Activated CD4-positive, alpha-beta T cell treated with anti-CD3 and anti-CD28 coated beads, Interleukin-10, Interleukin-2, amounts not matched to agents 100 ng/mL and 50 ng/mL, durations not matched to agents 16 hours and 8 hours (primary cell): ENCODE measurements at places on chromosomes 7 and 10.
A peak's percentile ranks its signal among the peaks of the same experiment; 100 is the strongest.

GRCh38 chr10:43124094-43124521 lies 14.1 kb upstream of the CSGALNACT2 start:
- no peak for DNase-seq

DNA sequence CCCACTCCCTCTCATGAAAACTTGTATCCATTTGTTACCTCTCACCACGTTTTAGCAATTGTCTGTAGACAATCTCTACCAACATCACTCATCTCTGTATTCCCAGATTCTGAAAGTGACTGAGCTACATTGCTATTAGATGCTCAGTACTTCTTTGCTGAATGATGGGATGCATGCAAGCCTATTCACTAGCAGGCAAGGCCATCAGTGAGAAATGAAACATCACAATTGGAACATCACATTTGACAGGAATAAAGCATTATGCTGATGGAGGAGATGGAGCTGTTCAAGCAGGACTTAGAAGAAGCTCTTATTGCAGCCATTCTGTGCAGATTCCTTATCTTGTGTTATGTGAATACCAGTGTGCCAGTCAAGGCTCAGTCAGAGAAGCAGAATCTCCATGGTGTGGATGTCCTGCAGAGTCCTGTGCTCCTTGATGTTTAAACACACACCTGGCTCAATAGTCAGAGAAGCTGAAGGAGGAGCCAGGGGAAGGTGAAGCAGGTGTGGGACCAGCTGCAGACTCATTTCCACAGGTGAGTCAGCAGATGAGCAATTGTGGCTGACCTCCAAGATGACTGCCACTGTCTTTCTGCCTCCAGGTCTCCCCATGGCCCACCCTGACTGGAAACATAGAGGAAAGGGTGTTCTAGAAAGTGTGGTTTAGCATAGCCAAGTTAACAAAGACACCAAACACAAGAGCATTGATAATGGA lies 965.5 kb downstream of the GRID1 start:
- no peak for DNase-seq

DNA sequence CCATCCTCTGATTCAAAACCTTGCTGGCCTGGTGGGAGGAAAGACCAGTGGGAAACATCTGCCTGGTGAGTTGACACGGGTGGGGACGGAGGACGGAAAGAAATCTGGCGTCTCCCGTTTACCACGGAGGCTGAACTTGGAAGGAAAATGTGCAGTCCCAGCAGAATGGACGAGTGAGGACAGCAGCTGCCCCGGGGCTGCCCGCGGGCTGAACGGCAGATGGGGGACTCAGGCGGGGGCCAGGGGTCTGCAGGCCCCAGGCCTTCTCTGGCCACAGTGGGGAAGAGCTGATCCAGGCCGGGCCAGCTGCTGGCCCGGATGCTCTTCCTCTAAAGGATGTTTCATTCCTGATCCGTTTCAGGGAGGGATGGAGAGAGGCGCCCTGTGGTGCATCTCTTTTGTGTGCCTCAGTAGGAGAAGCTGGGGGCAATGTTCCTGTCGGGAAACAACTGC lies 147.5 kb upstream of the CHST15 start:
- DNase-seq = no peak

DNA sequence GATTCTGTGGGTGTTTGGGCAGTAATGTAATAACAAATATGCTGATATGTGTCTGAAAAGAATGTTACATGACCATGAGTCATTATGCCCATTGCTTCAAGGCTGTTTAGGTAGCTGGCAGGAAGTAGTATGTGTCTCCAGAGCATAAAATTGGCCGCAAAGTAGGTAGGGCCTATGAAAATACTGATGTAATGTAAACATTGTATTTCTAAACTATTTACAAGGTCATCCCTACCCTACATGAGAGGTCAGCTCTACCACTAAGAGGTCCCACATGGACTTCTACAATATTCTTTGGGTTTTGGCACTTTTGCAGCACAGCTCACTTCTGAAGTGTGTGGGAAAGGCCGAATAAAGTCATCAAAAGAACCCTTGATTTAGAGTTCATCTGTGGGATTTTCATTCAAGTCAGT lies 301.9 kb downstream of the AHR start:
- no peak for DNase-seq

DNA sequence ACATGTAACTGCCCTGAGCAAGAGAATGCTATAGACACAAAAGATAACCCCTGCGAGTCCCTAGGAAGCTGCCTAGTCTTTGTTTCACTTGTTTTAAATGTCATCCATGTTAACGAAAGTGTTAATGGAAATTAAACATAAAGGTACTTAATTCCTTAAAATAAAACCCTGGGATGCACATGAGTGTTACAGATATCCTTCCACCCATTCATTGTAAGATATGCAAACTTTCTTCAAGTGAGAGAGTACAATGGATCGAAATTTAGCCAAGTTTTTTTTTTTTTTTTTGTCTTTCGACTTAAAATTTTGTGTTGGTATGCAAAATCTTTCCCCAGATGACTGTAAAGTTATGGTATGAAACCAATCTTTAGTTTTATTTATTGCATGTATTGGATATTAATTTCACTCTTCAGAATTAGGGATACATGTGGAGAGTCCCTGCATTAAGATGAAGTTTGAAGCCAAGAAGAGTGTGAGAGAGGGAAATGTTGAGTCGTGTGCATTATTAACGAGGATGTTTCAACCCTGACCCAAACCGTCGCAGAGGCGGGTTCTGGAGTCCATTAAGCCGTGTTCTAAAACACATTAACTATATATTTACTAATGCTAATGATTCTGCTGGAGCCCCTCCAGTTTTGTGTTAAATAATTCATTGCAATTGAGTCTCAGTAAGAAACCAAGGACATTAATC lies 1.6 kb downstream of the CDK14 start:
- DNase-seq = no peak

DNA sequence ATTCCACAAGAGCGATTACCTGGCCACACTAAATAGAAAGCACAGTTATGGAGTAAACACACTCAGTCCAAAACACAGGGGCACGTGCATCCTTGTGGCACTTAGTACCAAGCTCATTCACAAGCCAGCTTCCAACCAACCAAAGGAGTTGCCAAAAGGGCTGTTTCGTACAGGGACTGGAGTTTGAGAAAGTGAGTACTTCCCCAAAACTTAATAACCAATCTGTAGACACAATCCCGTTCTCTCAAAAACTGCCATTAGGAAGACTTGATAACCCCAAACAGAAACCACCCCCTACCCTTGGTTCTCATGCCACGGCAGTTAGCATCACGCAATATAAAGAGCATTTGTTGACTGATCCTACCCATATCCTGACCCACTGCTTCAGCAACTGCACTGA lies 166.2 kb upstream of the ASAH2 start:
- no peak for DNase-seq

DNA sequence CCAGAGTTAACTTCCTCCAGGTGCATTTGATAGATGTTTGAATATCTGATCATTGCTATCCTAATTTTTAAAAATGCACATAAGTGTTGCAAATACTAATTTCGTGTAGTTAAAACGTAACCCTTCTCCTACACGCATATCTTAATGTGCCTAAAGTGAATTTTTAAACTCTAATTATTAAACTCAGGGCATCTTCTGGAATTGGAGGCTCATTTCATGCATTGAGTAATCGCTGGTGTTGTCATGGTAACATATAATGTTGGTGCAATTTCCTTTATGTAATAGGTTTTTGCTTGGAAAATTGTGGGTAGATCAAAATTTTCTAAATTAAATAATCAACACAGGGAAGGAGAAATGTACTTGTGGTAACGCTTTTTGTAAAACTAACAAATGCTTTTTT lies 56.2 kb downstream of the ARMC3 start:
- no peak for DNase-seq

GRCh38 chr10:133229265-133230043 lies 563 bp upstream of the UTF1 start:
- DNase-seq = no peak

DNA sequence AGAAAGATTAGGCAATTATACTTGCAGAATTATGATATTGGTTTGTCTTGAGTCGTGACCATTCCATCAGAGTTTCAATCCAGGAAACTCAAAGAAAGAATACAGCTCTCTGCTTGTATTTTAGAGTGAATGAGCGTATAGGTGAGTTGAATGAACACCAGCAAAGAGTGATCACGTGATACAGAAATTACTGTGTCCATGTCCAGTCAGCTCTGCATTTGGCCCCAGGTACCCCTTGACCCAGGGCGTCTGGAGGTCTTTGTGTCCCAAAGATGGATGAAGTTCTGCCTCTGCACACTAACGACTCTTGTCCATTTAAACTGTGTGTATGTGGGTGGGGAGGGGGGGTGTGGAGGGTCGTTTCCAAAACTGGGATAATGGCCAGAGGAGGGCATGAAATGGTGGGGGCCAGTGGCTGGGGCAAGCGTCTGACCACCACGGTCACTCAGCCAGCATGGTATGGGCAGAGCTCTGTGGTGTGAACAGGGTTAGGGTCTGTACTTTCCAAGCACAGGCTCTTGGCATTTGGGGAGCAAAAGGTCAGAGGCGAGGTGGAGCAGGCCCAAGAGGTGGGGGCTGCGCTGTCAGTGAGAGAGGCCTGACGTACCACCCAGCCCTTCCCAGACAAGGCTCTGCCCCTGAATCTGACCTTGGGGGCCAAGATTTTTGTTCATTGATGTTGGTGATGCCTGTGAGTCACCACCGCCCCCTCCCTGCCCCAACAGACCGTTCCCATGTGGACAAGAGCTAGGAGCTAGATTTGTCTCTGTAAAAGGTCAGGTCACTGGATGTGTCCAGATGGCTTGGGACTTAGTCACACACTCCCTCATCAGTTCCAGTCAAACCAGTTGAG lies 1.4 kb downstream of the PTPRE start:
- DNase-seq = no peak

- DNase-seq = no peak
Observed at GRCh38 chr7:2079332-2080059, 153.2 kb downstream of the MAD1L1 start.

DNA sequence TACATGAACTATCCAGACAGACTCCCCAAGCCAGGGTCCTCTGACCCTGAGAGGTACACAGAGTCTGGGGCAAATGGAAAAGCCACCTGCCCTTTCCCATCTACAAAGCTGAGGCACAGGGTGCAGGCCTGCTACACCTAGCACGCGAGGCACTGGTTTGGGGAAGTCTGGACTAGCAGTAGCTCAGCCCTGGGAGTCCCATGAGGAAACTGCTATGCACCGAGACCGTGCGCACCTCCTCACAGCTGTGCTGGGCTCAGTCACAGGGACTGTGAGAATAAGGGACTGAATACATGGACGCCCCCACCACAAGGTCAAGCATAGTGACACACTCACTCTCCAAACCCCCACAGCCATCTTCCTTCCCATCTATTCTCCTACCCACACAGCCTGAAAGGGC lies 8.2 kb downstream of the MAT1A start:
- DNase-seq = no peak

DNA sequence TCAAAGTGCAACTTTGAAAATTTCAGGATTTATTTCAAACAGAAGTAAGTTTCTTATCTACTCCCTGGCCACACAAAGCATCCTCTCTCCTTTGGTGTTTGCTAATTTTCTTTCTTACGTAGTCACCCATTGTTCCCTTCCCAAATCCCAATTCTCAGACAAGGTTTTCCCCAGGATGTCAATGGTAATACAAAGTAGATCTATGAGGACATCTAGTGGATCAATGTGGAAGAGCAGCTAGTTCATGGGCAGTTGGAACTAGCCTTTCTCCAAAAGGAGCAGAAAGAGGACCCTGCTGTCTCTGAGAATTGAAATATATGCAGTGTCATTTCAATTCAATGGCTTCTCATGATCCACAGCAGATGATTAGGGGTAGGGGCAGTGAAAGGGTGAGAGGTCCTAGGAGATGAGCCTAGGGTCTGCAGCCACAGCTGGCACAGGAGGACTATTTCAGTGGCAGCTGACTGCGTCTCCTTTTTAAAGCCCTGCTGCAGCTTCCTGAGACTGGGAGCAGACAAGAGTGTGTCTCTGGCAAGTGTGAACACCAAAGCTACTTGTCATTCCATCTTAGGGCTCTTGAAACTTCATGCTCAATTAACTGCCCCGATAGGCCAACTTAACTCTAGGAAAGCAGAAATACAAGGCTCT lies 632.6 kb downstream of the KCNMA1 start:
- peak; percentile 37 for DNase-seq

DNA sequence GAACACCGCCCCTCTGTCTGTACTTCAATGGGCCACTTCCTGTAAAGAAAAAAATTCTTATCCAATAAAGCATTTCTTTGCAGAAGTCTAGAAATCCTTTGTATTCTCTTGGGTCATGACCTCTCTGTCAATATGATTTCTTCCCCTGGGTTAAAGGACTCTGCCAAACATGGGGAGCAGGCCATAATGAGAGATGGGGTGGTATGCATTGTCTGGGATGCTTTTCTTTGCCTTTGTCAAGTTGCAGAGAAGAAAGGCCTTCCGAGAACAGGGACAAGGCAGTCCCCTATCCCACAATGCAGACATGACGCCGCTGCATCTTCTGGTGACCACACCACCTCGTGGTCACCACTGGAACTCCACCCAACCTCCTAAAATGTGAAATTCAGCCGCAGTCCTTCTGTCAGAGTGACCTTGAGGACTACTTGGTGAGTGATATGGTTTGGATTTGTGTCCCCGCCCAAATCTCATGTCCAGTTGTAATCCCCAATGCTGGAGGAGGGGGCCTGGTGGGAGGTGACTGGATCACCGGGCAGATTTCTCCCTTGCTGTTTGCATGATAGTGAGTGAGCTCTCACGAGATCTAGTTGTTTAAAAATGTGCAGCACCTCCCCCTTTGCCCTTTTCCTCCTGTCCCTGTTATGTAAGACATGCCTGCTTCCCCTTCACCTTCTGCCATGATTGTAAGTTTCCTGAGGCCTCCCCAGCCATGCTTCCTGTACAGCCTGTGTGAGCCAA lies 15.2 kb upstream of the FRMPD2 start:
- peak; percentile 53 for DNase-seq

GRCh38 chr7:33193308-33193864 lies 64.0 kb downstream of the BBS9 start:
- no peak for DNase-seq

DNA sequence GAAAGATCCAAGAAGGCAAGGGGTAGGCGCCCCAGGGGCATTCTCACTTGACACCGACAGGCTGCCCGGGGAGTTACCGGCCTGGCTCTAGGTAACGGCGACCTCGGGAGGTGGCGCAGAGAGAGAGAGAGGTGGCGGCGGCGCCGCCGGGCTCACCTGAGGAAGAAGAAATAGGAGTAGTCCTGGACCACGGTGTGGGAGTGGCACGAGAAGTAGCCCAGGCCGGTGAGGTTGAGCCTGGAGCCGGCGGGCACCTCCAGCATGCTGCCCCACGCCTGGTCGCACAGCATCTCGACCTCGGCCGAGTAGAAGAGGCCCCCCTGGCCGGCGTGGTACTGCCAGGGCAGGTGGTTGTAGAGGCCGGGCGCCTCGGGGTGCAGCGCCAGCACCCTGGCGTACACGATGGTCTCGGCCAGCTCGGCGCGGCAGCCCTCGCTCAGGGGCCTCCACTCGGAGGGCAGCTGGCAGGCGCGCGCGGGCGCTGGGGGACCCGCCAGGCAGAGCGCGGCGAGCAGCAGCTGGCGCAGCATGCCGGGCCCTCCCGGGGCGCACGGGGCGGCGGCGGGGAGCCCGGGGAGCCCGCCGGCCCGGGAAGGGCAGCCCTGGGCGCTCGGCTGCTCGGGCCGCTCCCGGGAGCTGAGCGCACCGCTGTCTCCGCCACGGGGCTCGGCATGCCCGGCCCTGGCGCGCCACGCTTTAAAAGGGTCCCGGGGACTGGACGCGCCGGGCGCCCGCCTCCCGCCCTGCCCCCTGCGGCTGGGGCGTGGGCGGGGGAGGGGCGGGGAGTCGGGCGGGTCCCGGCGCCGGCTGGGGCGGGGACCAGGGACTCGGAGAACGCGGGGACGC lies at the start of gene CCDC3:
Gene CCDC3, minus strand, starts transcription at position 673 of the 846 bp plus-strand sequence. Its CDS starts 143 bp downstream, at position 530.
- DNase-seq = peak; percentile 24

GRCh38 chr10:30365278-30365677 lies 16.2 kb upstream of the MTPAP start:
- no peak for DNase-seq
